ENCODE measurements at places on chromosomes 4 and X. TPM values are rescaled to one million over a fixed set of nuclear protein-coding genes. Genes with fewer than 3 reads are reported as not detected.

SMIM43 gene
- total RNA-seq: not detected

DNA sequence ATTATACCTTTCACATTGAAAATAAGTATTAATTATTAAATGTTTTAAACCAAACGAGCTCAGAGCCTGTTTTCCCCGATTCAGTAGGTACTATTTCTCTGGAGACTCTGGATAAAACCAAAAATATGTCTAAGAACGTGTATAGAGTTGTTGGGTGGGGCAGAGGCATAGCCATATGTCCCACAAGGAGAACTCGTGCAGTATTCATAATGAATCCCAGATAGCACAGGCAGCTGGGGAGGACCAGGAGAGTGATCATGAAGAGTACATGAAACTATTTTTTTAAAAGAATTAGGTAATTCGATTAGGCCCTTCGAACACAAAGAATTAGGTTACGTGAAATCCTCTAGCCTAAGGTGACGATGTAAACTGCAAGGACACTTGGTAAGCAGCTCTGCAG, 76.1 kb downstream of the CLDN22 start:
- DNase-seq: no peak

GRCh38 chr4:170580651-170581050, 490.9 kb upstream of the AADAT start:
- no peak for DNase-seq

- DNase-seq: no peak
These were observed 46.7 kb downstream of the C4orf46 start for GRCh38 chr4:158624889-158625478.

GRCh38 chrX:154057791-154058190, 38.1 kb upstream of the IRAK1 start:
- DNase-seq: no peak

- DNase-seq: no peak
These were observed 170.3 kb downstream of the MOSPD2 start for GRCh38 chrX:15043538-15043937.
